Fibroblast of pulmonary artery (primary cell): ENCODE measurements at places on chromosomes 16 and 17.

DNA sequence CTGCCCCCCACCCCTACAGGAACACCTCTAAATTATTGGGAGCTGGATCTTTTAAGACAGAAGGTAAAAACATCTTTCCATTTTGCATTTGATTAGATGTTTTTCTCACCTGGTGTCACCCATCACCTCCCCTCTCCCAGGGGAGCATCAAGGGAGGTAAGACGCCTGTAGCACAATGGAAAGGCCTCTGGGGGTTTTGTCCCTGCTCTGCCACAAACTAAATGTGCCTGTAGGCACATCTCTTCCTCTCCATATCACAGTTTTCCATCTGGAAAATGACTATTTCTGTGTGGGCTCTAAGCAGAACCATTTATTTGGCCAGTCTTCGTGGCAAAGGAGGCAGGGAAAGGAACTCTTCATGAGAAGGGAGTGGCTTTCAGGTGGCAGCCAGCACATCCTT, 76.6 kb downstream of the GNAO1 start:
- DNase-seq = no peak

- no peak for DNase-seq
These were observed 538 bp upstream of the RAPGEFL1 start for GRCh38 chr17:40176754-40177110.

GRCh38 chr16:728131-728889, 1.4 kb downstream of the HAGHL start:
- peak; percentile 73 for DNase-seq

DNA sequence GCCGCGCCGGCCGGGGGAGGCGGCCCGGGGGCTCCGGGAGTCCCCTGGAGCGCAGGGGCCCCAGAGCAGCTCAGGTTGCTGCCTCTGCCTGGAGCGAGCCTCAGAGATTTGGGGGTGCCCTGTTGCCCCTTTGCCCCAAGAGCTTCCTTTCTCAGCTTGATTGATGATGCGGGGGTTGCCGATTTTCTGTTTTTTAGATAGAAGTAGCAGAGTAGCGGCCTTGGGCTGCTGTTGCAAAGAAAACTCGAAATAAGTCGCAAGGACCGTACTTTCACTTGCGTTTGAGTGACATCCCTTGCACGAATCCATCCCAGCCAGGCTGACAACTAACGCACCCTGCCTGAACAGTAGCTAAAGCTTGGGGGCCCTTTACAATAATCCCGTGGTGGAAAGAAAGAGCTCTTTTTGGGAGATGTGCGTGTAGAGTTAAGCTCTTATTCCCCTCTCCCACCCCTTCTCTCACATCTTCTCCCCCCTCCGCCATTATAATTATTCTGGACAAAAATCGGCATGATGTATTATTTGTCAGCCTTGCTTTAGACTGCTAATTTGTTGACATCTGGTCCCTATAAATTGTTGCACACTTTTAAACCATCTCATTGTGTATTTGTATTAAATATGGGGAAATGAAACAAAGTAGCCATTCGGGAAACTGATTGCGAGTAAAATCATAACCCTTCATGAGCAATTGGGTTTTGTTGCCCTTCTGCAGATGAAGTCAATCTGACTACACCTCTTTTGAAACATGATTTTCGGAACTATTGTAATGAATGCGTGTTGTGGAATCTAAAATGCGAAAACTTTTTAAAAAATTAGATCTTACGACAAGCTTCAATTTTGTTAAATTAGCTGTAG, 873 bp downstream of the USP10 start:
- DNase-seq = peak; percentile 30

DNA sequence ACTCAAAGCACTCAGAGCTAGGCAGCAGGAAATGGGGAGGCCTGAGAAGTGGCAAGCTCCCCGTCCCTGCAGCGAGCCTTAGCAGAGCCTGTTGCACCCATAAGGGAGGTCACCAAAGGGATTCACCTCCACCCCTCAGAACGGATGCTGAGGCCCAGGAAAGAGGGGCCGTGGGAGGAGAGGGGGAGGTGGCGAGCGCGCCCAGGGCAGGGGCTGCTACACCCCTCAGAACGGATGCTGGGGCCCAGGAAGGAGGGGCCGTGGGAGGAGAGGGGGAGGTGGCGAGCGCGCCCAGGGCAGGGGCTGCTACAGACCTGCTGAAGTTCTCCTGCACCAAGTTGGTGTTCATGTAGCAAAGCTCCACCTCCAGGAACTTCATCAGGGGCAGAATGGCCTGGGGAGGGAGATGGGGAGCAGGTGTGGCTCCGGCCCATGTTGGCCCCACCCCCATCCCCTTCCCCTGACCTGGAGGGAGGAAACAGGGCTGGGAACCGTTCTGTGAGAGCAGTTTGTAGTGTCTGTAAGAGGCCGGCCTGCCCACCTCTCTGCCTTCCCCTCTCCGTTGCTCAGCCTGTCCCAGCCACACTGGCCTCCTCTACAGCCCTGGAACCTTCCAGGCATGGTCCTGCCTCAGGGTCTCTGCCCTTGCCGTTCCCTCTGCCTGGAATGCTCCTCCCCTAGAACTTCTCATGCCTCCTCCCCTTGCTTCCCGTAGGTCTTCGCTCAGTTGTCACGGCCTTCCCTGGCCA, 11.4 kb downstream of the UNC13D start:
- DNase-seq = no peak

DNA sequence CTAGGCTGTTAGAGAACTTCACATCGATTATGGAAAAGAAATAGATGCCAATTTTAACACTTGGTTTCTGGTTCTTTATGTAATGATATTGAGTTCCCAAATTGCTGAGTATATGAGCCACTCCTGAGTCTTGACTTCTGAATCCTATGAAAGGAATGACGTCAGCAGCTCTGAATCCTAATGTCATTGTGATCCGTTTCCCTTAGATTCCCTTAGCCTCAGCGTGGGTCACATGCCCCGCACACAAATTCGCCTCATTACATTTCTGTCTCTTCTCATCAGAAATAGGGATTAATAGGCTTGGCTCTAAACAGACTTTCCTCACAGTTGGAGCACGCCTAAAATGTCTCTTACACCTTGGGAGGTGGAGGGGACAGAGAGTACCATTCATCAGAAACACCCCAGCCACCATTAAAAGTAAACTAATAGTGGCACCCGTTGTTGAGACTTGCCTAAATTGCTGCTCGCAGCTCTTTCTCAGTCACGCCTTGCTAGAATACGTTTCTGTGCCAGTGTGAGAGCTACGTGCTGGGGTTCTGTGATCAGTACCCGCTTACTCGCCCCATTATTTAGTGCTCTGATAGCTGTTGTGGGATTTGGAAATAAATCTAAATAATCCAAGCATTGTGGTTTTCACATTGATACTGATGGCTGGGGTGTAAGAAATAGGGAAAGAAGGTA, 7.1 kb downstream of the MRM3 start:
- no peak for DNase-seq

- DNase-seq = no peak
These were observed 49.1 kb upstream of the ACSF3 start for GRCh38 chr16:89044418-89045180.

GRCh38 chr16:29156511-29156910, 171.7 kb downstream of the LAT start:
- no peak for DNase-seq

GRCh38 chr16:80161799-80162739, 378.7 kb upstream of the DYNLRB2 start:
- no peak for DNase-seq

DNA sequence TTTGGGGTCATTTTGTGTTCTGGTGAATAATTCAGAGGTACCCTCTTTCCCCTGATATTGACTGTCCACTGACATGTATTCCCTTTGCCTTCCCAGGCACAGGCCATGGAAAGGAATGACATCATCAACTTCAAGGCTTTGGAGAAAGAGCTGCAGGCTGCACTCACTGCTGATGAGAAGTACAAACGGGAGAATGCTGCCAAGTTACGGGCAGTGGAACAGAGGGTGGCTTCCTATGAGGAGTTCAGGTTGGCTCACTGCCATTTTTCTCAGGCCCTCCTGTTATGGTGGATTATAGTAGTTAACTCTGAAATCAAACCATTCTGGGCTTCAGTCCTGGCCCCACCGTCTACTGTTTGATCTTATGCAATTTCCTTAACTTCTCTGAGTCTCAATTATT, 1.6 kb upstream of the EFTUD2 start:
- DNase-seq = peak; percentile 97

DNA sequence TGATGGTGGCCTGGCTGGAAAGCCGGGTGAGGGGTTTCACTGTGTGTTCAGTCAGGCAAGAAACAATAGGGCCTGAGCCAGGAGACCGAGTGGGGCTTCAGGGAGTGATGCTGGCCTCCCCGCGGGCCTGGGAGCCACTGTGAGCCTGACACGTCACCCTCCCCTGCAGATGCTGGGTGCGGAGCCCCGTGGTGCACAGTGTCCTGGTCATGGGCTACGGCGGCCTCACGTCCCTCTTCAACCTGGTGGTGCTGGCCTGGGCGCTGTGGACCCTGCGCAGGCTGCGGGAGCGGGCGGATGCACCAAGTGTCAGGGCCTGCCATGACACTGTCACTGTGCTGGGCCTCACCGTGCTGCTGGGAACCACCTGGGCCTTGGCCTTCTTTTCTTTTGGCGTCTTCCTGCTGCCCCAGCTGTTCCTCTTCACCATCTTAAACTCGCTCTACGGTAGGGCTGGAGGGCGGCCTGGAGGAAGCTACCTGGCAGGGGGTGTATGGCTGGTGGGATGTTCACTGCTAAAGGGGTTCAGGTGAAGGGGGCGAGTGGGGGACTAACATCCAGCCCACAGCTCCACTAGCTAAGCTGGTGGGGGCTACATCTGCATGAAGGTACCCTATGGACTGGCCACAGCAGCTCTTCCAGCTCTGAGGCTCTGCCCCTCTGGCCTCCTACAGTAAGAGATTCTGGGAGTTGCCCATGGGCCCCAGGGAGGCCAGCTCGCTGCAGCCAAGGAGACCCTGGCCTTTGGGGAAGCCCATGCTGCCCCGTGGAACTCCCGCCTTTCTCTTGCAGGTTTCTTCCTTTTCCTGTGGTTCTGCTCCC, 32.4 kb downstream of the ADGRG5 start:
- no peak for DNase-seq

GRCh38 chr16:5077304-5077703, 5.7 kb downstream of the ALG1 start:
- DNase-seq = no peak

- DNase-seq = no peak
These were observed 7.1 kb downstream of the ALKBH5 start for GRCh38 chr17:18190628-18191235.
